Stomach (tissue), 19 donors: ENCODE measurements at places on chromosomes 7 and 10.
A peak's percentile ranks its signal among the peaks of the same experiment; 100 is the strongest.

DNA sequence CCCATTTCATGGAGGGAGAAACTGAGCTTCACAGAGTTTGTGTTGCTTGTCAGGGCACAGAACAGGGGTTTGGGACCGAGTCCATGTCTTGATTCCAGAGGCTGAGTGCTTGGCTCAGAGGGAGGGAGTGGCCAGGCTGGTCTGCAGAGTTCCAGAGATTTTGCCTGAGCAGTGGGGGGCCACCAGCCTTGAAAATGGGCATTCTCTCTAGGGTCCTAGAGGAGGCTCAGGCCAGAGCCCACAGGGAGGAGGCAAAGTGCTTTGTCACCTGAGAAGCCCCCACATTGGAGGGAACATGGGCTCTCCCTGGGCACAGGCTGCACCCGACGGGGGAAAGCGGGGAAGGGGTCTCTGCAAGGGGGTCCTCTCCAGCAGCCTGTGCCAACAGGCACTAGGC is 51.5 kb downstream of the DOCK1 start:
- no peak for DNase-seq

GRCh38 chr7:26375726-26376174 is 84.1 kb downstream of the SNX10 start:
- no peak for DNase-seq

- no peak for DNase-seq
These were observed 298.3 kb downstream of the GALNT17 start for GRCh38 chr7:71430246-71430645.

- peak; percentile 1 for DNase-seq
These were observed 8.7 kb downstream of the VIPR2 start for GRCh38 chr7:159136013-159136412.

DNA sequence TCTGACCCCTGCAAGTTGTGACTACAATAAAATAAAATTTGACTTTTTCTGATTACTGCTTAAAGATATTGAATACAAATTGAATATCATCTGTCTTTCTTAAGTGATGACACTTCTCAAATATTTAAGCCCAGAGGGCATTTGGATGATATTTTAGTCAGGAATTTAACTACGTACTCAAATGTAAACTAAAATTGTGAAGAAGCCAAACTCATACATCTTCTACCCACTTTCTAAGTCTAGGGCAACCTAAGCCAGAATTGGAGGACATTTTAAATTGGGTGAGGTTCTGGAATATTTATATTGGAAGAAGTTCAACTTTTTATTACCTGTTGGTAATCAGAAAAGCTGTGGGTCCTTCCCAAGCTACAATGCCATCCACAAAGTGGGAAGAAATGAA is 149.1 kb upstream of the WDR11 start:
- no peak for DNase-seq

GRCh38 chr10:100518761-100519241 is 860 bp downstream of the SEC31B start:
- DNase-seq: peak; percentile 79

GRCh38 chr7:1210321-1210978 is 22.2 kb upstream of the UNCX start:
- DNase-seq: no peak

- DNase-seq: no peak
These were observed 80.7 kb downstream of the FANK1 start for GRCh38 chr10:125976960-125977605.

DNA sequence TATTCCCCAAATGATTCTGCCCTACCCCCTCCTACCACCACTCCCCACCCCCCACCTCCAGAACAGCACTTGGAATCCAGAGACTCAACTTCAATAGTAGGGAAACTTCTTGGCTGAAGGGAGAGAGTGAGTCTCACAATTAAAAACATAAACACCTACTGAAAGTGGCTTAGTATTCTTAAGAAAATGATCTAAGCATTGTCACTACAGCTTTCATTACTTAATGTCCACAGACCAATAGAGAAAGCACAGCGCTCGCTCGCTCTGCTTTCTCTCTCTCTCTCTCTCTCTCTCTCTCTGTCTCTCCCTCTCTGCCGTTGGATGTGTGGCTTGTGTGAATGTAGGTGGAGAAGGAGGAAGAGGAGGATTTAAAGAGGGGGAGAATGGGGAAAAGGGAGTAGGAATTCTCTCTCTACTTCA is 1.5 kb upstream of the SEMA3A start:
- peak; percentile 61 for DNase-seq

DNA sequence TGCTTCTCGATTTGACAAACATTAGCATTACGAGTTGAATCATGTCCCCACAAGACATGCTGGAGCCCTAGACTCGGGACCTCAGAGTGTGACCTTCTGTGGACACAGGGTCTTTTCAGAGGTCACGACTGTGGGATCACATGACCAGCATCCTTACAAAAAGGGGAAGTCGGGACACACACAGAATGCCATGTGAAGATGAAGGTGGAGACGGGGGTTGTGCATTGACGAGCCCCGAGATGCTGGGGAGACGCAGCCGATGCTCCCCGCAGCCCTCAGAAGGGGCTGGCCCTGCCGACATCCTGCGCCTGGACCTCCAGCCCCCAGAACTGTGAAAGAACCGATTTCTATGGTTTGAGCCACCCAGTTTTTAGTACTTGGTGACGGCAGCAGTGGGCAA is 7.5 kb downstream of the ZFAND2A start:
- DNase-seq: no peak

DNA sequence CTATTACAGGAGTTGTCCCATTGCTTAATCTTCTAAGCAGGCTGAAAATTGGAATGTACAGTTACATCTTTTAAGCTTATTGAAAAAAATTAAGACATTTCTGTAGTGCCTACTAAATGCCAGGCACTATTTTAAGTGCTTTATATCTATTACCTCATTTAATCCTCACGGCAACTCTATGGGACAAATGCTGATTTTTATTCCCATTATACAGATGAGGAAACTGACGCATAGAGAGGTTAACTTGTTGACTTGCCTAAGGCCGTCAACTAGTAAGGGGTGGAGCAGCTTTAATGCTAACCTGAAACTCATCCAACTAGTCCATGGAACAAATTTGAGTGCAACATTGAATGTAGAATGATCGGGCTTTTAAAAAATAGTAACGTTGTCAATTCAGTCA is 2.5 kb downstream of the ZKSCAN1 start:
- no peak for DNase-seq

DNA sequence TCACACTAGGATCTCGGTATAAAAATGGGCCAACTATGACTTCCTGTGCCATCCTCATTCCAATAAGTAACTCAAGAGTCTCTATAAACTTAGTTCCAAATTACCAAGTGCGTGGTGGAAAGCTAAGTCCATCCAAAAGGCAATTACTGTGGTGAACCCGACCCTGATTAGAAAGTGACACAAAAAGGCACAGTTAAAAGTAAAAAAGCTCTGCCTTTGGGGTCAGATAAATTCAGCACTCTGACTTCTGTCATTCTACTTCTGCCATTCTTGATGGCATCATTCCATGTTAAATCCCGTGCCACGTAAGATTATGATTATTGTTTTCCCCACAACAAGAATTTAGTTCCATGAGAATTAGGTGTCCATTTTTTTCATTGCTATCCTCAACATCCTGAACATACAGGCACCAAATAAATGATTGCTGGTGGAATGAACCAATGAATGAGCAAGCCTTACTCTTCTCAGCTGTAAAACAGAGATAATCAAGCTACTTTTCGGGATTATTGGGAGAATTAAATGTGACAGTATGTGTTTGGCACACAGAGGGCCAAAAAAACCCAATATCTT is 877 bp downstream of the NCOA4 start:
- DNase-seq: no peak

DNA sequence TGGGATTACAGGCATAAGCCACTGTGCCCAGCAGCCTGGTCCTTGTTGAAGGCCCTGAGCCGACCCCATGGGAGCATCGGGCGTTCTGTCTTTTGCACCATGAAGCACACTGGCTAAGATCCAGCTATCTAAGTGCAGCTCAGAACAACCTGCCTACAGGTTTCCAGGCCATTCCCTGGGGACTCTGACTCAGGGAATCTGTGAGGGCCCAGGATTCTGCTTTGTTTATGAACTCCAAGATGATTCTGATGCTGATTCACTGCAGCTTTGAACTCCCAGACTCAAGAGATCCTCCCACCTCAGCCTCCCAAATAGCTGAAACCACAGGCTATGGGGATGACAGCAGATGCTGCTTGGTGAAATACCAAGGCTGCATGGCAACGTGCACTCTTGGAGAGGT is 30.2 kb downstream of the NPTX2 start:
- no peak for DNase-seq

GRCh38 chr10:30637881-30638467 is 8.4 kb upstream of the LYZL2 start:
- no peak for DNase-seq

DNA sequence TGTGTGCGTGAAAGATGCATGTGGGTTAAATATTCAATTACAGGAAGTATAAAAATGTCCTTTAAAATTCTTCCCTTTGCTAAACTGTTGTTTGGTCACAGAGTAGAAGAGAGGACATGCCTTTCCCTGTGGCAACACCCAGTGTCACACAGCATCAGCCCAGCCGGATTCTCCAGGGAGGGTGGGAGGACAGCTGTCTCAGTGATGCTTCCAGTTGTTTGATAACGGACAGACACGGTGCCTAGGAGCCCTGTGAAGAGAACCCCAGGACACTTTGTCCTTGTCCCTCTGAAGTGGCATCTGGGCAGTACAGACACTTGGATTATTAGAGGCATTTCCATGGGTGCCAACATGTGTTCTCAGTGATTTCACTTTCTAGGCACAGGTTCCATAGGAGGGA is 306.6 kb upstream of the LRGUK start:
- no peak for DNase-seq

DNA sequence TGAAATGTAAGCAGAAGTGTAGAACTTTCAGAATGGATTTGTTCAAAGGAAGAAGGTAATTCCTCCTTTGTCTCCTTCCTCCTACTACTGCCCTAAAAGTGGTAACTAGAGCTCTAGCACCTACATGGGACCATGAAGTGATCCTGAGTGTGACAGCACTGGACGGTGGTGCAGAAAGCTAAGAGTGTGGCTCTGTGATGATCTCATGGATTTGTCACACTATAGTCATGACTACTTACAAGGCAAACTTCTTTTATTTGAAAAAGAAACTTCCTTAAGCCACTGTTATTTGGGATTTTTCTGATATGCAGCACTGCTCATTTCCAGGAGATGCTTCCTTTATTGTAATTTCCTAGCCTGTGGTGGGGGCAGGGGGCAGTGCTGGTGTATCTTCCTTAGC is 5.8 kb upstream of the FHIP2A start:
- DNase-seq: no peak

DNA sequence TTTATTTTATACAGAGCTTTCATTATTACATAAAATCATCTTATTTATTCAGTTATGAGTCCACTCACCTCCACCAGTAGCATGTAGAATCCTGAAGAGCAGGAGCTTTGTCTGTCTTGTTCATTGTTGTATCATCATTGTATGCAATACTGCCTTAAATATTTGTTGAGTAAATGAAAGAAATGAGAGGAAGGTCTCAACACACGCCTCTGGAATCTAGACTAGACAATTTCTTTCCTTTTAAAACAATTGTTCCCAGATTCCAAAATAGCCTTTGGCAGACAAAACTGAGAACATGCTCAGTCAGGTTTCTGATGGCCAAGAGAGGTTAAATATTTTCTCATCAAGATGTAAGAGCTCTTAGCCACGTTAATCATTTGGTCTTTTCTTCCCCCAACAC is 173.1 kb upstream of the AGR3 start:
- no peak for DNase-seq

GRCh38 chr7:82443036-82443546 is 486 bp downstream of the CACNA2D1 start:
- DNase-seq: peak; percentile 74

DNA sequence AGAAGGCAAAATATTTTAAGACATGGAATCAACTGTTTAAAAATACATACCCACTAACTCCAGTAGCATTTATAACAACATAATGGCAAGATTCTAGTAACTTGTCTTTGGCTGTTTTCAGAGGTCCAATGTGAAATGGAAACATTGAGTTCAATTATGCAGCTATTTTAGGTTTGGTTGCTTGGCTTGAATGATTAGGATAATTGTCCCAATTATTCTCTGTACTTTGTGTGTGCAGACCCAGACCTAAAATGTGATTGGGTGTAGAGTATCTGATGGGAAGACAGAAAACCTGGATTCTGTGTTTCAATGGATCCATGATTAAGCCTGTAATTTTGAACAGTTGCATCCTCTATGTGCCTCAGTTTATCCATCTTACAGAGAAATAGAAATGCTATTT is 392.7 kb upstream of the NFE2L3 start:
- DNase-seq: no peak

GRCh38 chr10:9635691-9636090 is 1382.0 kb upstream of the CELF2 start:
- DNase-seq: no peak

DNA sequence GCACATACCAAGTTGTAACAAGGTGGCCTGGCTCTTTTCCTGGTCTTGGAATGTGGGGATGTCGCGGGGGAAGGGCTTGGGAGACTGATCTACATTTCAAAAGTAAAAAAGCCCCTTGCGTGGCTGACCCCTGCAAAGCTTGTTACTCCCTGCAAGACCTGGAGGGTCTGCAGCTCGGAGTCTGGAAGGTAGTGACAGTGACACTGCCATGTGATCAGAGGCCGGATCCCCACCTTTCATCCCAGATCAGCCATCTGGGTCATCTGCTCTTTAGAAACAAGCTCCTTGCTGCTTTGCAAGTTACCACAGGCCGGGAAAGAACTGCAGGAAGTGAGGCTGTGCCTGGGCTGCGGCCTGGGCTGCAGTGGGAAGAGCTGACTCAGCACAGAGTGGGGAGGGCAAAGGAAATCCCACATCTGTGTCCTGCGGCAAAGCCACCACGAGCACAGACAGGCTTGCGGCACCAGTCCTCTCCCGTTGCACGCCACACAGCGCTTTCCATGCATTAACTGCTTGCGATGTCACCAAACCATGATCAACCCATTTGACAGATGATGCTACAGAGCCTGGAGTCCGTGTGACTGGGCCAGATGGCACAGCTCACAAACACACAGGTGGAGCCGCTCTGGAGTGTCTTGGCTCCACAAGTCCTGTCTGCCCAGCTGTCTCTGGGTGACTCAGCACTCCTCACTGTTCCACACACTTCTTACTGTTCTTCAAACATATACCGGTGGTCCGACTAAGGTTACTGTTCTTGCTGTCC is 97.7 kb downstream of the SH3PXD2A start:
- DNase-seq: peak; percentile 79

- DNase-seq: no peak
These were observed 22.6 kb upstream of the CNPY1 start for GRCh38 chr7:155568842-155569494.

DNA sequence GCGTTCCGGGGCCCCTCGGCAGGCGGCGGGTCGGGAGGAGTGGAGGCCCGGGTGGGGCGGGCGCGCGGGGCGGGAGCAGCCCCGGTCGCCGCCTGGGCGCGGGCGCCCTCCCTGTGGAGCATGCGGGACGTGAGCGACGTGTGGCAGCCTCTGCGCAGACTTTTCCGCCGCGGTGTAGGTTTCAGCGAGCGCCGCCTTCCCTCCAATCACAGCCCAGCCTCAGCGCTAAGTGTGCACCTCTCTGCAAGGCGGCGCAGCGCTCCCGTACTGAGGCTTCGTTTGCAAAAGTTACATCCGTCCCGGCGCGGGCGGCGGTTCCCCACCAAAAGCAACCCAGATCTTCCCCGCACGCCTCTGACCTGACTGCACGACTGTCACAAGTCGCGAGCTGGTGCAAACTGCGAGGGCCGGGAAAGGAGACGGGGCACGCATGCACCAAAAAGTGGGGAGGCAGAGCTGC is 1.2 kb upstream of the PFKFB3 start:
- peak; percentile 84 for DNase-seq
